ENCODE measurements at places on chromosomes 16 and 17.

GRCh38 chr17:32285306-32285705, 19.7 kb downstream of the RHBDL3 start:
- DNase-seq, result no peak

DNA sequence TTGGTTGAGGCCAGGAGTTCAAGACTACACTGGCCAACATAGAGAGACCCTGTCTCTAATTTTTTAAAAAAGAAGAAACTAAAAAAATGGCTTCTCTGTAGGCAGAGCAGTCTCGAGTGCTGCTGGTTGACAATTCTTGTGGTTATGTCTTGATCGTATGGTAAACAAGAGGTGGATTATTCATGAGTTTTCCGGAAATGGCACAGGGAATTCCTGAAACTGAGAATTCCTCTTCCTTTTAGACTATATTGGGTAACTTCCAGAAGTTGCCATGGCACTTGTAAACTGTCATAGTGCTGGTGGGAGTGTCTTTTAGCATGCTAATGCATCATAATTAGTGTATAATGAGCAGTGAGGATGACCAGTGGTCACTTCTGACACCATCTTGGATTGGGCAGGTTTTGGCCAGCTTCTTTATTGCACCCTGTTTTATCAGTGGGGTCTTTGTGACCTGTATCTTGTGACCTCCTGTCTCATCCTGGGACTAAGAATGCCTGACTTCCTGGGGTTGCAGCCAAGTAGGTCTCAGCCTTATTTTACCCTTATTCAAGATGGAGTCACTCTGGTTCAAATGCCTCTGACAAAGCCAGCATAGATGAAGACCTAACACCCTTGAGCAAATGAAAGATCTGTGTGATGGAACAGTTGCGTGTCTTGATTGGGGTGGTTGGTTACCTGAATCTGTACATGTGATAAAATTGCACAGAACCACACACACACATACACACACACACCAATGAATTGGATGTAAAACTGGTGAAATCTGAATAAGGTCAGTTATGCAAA, 30.2 kb downstream of the BMERB1 start:
- no peak for DNase-seq

GRCh38 chr16:73956587-73957494, 339.8 kb upstream of the PSMD7 start:
- peak; percentile 41 for DNase-seq

GRCh38 chr16:83603723-83604570, 203.8 kb upstream of the HSBP1 start:
- DNase-seq, result no peak

- DNase-seq, result no peak
These were observed 93.6 kb upstream of the DYNLRB2 start for GRCh38 chr16:80447241-80447640.

- DNase-seq, result no peak
These were observed 3.8 kb upstream of the RNF157 start for GRCh38 chr17:76243826-76244679.

- no peak for DNase-seq
These were observed 53.1 kb downstream of the AIPL1 start for GRCh38 chr17:6381526-6382465.

DNA sequence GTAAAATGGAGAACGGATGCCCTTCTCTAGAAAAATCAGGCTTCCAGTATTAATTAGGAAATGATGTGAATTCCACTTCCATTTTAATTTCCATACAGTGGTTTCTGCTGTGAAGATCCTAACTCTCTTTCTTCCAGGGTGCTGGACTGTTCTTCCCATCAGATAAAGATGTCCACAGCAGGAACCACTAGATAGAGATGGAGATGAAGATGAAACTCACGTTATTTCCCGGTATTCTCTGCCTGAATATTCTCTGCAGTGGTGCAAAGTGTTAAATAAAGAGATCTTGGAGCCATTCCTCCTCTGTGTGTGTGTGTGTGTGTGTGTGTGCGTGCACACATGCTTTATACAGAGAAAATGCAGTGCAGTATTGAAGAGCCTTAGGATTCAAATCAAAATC, 727.5 kb downstream of the KCNJ2 start:
- no peak for DNase-seq

GRCh38 chr17:74990581-74991105, 3.2 kb downstream of the CDR2L start:
- DNase-seq, result no peak

- DNase-seq, result no peak
These were observed 10.1 kb upstream of the COG1 start for GRCh38 chr17:73182616-73183310.

- DNase-seq, result no peak
These were observed 32.1 kb downstream of the GINS2 start for GRCh38 chr16:85656351-85657266.

DNA sequence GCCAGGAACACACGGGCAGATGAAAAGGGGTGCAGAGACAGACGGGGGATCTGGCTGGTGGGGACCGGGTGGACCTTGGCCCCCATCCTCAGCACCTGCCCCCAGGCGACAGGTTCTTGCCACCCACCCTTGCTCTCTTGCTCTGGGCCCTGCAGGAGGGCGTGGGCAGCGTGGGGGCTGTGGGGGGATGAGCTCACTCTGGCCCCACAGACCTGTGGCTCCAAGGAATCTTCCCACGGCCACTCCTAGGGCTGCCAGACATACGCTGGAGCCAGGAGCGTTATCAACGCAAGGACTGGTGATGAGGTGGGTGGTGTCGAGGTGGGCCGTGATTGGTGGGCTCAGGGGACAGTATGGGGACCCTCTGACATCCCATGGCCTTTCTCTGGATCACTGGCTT, 6.3 kb downstream of the CTRB1 start:
- no peak for DNase-seq

- no peak for DNase-seq
These were observed 20.3 kb downstream of the PIMREG start for GRCh38 chr17:6464446-6465041.

DNA sequence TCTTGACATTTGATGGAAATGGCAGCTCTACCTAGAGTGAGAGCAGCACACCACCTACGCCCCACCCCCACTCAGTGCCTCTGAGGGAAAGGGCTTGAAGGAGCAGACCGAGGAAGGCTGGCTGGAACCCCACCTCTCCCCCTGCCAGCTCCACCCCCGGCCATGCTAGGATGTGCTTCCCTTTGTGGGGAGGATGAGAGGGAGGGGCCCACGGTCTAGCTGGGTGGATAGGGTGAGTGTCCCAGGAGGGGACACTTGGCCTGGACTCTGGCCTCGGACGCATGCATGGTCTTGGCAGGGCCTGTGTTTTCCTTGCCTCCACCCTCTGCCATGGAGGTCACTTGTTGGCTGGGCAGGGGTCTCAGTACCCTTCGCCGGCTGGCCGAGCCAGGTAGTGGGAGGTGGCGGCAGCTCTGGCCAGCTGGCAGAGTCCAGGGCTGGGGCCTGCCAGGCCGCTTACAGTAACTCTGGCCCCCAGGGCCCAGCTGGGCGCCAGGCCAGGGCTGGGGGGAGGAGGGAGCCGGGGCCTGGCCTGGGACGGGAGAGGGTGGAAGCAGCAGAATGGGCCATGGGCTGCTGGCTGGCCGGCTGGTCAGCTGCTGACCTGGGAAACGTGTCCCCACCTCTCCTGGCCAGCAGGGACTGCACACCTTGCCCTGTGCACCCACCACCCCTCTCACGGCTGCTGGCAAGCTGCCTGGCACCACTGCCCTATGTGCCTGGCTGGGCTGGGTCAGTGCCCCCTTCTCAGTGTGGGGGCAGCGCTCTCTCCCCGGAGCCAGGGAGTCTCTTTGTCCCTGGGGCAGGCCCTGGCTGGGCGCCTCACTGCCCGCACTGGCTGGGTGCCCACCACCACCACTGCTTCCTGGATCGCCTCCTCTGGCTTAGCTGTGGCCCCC, 23.0 kb downstream of the RARA start:
- no peak for DNase-seq

- no peak for DNase-seq
These were observed 8.9 kb upstream of the GALK1 start for GRCh38 chr17:75773808-75774470.

GRCh38 chr17:19374136-19374535, 4.2 kb upstream of the MAPK7 start:
- DNase-seq, result no peak

- DNase-seq, result no peak
These were observed 101.4 kb upstream of the HSBP1 start for GRCh38 chr16:83706394-83706793.

GRCh38 chr16:47204736-47205504, 61.2 kb upstream of the NETO2 start:
- DNase-seq, result no peak

DNA sequence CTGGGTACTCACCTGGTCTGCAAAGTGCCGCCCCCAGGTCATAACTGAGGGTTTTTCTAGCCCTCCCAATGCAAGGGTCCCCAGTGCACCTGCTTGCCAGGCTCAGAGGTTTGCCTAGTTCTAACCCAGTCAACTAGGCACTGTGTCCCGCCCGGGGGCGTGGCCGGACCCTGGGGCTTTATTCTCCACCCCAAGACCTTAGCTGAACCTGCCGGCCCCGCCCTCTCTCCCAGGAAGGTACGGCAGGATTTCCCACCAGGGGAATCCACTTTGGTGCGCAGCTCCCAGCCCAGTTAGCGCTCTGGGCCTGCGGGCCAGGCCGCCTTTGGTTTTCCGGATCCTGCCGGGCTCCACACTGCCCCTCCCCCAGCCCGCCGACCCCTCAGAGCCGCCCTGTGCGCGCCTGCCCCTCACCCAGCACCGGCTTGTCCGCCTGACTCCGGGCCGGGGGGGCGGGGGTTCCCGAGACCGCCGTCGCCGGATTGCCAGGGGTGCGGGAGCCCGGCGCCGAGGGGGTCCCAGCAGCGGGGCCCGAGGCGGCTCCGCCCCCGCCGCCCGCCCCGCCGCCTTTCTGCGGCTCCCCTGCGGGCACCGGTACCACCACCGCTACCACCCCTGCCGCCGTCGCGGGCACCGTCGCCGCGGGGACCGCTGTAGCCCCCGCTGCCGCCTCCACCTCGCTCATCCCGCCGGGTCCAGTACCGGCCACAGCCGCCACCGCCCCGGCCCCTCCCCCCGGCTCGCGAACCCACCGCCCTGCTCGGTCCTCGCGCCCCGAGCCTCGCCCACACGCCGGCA, 424 bp downstream of the YBX2 start:
- no peak for DNase-seq

DNA sequence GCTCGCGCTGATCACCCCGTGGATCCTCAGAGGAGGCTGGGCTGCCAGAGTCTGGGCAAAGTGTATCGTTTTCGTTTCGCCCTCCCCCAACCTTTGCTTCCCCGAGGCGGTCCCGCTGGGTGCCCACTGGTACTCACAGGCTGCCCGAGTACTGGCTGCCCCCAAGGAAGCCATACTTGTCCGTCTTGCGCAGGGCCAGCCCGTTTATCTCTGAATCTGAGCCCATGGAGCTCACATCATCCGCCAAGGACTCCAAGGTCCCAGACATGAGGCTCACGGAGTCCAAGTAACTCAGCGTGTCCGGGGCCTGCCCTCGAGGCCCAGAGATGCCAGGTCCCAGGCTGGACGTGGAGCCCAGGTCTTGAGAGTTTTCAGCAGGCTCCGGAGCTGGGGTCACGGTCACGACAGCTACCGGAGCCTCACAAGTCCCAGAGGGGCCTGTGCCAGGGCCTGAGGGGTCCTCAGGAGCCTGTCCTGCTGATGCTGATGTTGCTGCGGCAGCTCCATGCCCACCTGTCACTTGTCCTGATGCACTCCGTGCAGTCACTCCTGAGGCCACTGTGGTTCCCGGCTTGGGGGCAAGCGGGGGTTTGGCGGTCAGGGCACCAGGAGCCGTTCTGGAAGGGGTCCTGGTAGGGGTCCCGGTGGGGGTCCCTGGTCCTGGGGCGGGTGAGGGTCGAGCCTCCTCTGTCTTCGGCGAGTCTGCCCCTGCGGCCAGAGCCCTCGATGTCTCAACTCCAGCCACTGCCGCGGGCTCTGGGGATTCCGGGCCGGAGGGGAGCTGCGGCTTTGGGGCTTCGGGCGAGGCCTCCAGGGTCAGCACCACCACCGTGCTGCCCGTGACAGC, 980 bp downstream of the TBC1D10B start:
- no peak for DNase-seq

DNA sequence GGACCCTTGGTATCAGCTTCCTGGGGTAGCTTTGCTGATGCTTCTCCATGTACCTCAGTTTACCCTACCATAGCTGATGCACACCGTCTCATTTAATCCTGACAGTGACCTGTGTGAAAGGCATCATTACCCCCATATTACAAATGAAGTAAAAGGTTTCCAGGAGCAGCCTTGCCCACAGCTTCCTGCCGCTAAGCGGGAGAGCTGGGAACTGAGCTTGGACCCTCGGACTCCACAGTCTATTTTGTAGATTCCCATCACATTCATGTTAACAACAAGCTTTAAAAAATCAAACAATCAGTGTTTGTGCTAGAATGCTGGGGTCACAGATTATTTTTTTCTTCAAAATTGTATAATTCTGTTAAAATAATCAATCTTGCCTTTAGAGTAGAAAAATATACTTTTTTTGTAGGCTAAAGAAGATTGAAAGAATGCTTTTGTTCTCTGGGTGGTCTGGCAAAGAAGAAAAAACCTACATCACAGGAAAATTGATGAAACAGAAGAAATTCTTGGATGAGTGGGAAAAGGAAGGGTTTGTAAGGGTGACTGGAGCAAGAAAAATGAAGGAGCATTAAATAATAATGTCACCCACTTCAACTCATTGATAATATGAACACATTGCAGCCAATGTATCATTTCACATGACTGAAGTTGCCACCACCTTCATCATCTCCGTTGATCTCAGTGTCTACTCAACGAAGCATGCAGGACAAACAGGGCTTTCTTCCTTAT, 9.5 kb upstream of the USP10 start:
- DNase-seq, result no peak

DNA sequence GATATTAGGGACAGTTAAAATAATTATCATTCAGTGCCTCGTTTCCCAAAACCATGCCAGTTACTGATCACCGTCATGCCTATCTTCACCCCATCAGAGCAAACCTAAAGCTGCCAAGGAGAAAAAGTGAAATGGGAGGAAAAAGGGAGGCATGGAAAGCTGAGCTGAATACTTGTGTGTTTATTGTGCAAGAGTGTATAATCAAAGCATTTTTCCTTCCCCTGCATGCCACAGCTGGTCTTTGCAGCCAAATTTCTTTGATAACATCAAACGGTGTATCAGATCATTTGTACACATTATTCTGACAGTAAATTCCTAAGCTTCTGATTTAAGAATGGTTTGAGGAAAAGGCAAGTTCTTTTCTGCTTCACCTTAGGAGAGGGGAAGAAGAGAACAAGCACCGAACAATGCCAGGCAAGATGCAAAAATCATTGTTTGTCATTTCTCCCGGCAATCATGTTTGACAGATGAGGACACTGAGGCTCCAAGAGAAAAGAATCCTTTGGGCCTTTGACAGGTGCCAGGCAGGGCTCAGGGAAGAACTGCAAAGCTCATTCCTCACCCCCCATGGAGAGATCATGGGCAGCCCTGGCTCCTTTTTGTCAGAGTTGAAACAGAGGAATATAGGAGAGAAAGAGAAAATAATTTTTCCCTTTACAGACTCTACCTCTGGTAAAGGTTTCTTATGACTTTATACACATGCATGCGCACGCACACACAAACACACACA, 51.4 kb upstream of the ARHGAP44 start:
- DNase-seq, result no peak

DNA sequence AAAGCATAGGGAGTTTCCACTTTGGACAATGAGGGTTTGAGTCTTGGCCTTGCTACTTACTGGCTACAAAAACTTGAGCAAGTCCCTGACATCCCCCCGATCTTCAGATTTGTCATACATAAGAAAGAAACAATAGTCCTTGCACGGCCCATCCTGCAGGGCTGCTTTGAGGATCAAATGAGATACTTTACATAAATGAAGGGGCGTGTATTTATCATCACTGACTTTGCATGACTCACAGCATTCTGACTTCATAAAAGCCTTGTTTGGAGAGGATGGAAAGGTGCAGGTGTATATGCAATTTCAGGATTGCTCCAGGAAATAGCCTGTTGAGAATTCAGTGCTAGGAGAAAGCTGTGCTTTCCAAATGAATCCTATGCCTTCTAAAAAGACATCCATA, 465.0 kb upstream of the MAF start:
- no peak for DNase-seq
